LNCaP clone FGC (cell line): ENCODE measurements at places on chromosomes 4 and X.

- no peak for DNase-seq
These were observed 41.8 kb downstream of the FNIP2 start for GRCh38 chr4:158810487-158811215.

DNA sequence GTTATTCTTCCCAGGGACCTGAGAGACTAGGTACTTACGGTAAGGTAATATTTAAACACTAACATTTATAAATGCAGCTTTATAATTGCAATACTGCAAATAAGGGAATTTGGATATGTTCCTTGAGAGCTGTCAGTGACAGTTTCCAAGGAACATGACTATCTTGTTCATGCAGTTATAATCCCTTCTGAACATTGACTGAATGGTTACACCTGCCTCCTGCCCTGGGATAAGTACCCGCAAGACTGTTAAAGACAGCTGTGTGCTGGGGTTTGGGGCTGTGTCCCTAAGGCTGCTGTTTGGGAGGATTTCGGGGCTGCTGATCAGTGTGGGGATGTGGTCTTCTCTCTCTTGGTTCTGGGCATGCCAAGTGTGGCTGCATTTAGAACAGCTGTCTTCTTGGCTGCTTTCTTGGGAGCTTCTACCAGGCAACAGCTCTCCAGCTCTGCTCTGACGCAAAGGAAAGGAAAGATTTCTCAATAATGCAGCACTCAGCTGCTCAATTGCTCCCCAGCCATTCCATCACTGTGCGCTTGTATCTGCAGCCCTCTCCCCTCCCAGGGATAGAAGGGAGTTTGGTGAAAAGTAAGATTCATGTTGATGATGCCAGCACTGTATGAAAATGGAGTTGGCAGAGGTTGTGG is 298.8 kb upstream of the TAPT1 start:
- DNase-seq = no peak

GRCh38 chrX:130861462-130861861 is 41.5 kb downstream of the ENOX2 start:
- no peak for DNase-seq

DNA sequence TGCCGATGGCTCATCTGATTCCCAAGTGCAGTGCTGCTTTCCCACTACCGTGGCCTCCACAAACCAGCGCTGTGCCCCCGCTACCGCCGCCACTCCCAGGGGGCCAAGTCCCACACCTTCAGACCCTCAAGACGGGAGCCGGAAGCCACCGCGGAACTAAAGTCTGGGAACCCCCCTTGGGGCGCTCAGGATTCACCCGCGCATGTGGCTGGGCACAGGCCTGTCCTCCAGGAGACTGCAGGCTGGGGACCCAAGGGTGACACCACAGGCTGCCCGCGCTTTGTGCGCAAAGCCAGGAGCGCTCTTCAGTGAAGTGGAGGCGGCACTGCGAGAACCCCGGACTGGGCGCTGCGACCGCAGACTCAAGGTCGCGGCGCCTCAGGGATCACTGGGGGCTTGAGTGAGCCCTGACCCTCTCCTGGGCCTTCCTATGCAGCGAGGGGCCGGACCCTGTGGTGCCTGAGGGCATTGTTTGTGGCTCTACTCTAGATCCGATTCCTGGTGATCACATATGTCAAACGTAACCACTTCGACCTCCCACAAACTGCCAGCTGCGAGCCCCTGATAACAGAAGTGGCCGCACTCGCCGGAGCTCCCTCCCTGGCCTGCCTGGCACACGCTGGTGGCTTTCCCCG is 20.4 kb upstream of the TBC1D14 start:
- no peak for DNase-seq

GRCh38 chr4:85228264-85228663 is 246.7 kb upstream of the ARHGAP24 start:
- DNase-seq = no peak

- no peak for DNase-seq
These were observed 469.4 kb downstream of the DMD start for GRCh38 chrX:32741910-32742309.

DNA sequence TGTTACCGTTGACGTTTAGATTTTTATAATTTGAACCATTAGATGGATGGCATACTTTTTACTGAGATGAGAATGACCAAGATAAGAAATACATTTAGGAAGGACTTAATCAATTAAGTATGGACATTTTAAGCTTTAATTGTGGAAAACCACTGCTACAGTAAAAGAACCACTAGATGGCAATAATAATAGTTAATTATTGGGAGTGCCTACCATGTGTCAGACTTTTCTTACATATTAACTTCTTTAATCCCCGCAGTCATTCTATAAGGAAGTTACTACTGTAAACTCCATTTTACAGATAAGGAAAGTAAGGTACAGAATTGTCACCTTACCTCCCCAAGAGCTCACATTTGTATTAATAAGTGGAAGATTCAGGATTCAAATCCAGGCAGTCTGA is 48.5 kb upstream of the MYOZ2 start:
- DNase-seq = no peak
